RCC 7860 (cell line): ENCODE measurements at places on chromosomes 2 and 18.
A peak's percentile ranks its signal among the peaks of the same experiment; 100 is the strongest.

- peak; percentile 28 for DNase-seq
Measured at GRCh38 chr18:74489676-74490075, 6.5 kb upstream of the CNDP2 start.

DNA sequence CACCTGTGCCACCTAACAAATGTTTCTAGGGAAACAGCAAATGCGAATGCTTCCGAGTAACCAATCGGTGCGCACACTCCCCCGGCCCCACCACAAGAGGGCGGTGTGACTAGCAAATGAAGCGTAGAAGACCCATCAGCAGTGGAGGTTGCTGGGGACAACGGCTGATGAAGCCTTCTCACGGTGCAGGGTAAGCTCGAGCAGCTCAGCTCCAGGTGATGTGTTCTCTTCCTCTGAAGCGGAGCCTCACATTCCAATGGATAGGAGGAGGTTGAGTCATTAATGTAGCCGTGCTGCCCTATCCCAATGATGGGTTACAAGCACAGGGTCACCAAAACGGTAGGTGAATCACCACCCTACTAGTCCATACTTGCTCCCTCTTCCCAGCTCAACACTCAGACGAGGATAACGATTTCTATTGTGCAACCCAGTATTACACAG, 127.6 kb upstream of the TWIST2 start:
- no peak for DNase-seq

GRCh38 chr2:27884601-27885000, 5.6 kb downstream of the RBKS start:
- peak; percentile 65 for DNase-seq

- no peak for DNase-seq
Measured at GRCh38 chr2:170163411-170164065, 14.4 kb upstream of the MYO3B start.

GRCh38 chr2:150100834-150101233, 386.6 kb downstream of the RND3 start:
- DNase-seq = no peak

DNA sequence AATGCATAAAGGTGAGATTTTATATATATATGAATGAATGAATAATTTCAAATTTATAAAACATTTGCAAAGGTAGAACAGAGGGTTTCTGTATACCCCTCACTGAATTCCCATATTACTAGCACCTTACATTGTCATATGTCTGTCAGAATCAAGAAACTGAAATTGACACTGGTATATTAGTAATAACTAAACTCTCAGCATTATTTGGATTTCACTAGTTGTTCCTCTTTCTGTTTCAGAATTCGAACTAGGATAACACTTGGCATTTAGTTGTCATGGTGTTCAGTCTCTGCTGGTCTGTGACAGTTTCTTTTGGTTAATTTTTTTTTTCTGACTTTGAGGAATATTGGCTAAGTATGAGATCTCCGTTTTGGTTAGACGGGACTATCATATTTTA, 275.9 kb downstream of the DCC start:
- DNase-seq = no peak

DNA sequence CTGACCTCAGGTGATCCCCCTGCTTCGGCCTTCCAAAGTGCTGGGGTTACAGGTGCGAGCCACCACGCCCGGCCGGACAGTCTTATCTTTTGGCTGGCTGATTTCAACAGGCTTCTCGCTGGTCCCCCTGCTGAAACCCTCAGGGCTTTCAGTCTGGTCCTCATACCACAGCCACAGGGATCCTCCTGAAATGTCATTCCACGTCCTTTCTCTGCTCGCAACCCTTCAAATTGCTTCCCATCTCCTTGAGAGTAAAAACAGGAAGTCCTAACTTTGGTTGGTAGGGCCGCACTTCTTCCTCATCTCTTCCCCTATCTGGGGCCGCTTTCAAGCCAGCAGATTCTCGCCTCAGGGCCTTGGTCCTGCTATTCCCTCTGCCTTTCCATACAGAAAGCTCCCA, 1.4 kb upstream of the CAB39 start:
- no peak for DNase-seq

DNA sequence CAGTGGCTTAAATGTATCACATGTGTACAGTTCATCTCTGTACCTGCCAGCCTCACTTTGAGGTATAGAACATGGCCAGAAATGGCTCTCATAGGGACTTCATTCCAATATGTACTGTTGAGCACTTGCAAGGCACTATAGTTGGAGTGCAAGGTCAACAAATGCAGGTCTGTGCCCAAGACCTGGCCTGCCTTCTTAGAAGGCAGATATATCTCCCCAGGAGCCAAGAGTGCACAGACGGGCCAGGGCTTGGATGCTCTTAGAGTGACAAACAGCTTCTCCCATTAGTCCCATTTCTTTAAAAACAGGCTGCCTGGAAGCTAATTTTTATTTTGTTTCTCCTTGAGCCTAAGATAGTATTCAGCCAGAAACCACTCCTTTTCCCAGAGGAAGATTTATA, 7.3 kb downstream of the TEX261 start:
- no peak for DNase-seq

DNA sequence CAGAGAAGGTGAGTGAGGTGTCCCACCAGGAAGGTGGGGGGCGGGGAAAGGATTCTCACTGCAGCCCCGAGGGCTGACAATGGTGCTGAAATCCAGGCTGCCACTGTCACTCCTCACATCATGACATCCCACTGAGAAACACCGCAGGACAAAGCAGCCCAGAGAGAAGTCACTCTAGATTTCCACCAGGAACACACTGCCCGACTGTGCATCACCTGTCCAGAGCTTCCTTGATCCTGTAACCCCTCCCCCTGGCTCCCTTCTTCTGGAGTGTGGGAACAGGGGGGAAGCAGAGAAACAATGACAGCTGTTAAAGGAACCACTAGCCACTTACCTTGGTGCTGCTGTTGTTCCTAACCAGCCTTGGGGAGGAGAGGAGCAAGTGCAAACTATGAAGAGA, 69.9 kb downstream of the MRO start:
- DNase-seq = no peak
